Inflammatory macrophage treated with lipopolysaccharide for 1 hour (primary cell): ENCODE measurements at places on chromosomes 3 and 15.

GRCh38 chr3:104520228-104520655 lies 846.5 kb upstream of the ALCAM start:
- DNase-seq = no peak

- no peak for DNase-seq
Observed at GRCh38 chr15:58064980-58065444, 499 bp downstream of the ALDH1A2 start.

GRCh38 chr3:108088146-108088545 lies 2.7 kb downstream of the CD47 start:
- peak; percentile 36 for DNase-seq

- no peak for DNase-seq
Observed at GRCh38 chr3:178236555-178237277, 299.5 kb upstream of the KCNMB2 start.

- no peak for DNase-seq
Observed at GRCh38 chr15:40111888-40112287, 3.2 kb upstream of the BMF start.

GRCh38 chr3:124410471-124410870 lies 319.8 kb upstream of the UMPS start:
- no peak for DNase-seq

DNA sequence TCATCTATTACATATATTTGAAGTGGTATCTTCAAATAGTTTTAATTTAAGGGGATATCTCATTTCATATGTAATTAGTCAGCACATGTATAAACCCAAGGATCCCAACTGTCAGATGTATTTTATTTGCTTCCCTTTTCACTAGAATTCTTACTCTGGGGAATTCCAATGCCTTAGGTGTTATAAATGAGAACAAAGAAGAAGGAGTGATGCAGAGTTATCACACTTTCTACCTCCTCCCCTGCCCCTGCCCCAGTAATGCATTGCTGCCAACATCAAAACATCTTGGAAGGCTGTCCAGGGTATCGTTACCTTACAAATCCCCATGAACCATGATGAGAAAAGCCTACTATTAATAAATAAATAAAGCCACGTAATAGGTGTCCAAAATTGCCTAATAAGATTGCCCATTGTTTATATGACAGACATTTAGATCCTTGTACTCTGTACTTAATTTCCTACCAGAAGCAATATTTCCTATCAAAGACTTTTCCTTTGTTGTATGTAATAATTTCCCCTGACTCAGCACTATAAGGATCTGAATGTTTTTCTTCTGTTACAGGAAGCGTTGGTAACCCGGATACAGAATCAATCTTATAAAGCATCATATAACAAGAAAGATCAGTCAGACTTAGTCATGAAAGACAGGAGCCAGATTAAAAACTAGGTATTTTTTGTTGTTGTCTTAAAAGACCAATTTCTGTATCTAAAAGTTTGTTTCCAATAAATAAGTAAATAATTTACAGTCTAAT lies 38.8 kb downstream of the CBLB start:
- DNase-seq = no peak

DNA sequence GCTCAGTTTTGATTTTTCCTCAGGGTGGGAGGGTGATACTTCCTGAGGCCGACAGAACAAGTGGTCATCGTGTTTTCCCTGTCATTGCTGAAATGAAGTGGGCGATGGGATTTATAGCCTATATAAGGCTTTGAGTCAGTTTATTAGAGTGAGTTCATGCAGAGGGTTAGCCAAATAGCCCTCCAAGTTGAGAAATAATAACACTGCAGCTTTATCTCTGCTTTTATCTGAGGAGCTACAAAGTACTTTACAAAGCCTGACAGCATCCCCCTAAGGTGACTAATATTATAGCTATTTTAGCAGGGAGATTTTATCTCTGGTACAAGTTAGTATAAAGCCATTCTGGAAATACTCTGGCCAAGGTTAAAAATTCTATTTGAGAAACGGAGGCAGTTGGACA lies 389.6 kb downstream of the MFSD1 start:
- DNase-seq = no peak

DNA sequence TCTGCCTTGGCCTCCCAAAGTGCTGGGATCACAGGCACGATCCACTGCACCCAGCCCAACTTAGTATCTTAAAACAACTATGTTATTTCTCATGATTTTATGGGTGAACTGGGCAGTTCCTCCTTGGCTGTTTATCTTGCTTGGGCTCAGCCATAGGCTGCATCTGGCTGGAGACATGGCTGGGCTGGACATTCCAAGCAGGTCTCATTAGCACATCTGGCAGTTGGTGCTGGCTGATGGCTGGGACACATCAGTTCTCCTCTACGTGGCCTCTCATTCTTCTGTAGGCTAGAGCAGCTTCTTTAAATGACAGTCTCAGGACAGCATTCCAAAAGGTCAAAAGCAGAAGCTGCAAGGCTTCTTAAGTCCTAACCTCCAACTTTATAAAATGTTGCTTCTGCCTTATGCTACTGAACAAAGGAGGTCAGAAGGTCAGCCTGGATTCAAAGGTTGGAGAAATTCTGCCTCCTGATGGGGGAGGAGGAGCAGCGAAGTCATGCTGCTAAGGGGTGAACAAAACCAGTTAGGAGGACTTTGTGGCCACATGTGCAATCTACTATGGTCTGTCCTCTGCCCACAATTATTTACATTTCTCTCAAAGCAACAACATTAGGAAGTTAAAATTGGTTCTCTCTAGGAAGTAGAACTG lies 144.0 kb downstream of the AQP9 start:
- DNase-seq = peak; percentile 33

DNA sequence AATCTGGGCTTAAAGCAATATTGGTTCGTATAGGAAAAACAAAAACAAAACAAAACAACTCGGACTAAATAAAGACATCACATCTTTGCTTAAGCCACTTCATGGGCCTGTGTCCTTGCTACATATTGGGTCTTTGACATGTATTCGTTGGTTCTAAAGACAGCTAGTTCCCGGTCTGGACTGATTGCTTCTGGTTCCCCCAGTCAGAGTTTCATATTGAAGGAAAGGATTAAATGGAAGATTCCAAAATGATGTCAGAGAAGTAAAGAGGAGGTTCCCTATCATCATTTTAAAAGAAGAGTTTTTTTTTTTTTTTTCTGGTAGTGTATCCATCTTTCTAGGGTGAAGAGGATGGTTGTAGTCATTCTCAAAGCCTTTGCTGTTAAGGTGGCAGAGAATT lies 2.3 kb downstream of the OXSR1 start:
- DNase-seq = no peak

DNA sequence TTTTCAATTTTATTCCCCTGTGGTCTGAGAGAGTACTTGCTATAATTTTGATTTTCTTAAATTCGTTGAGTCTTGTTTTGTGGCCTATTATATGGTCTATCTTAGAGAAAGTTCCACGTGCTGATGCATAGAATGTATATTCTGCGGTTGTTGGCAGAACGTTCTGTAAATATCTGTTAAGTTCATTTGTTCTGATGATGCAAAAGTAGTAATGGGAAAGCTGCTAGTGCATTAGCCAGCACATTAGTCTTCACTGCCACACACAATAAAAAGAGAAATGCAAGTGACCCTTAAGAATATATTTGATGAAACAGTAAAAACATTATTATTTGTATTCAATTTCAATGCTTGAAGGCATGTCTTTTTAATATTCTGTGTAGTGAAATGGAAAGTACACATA lies 84.8 kb downstream of the GTPBP8 start:
- no peak for DNase-seq

GRCh38 chr3:53525765-53526703 lies 31.6 kb downstream of the CACNA1D start:
- no peak for DNase-seq

GRCh38 chr3:9473496-9474065 lies 76.2 kb downstream of the SETD5 start:
- no peak for DNase-seq

- no peak for DNase-seq
Observed at GRCh38 chr3:69781593-69781992, 42.3 kb downstream of the MITF start.

- DNase-seq = no peak
Observed at GRCh38 chr3:126883241-126883640, 99.7 kb upstream of the PLXNA1 start.

GRCh38 chr3:115699706-115700105 lies 76.4 kb downstream of the GAP43 start:
- DNase-seq = no peak

DNA sequence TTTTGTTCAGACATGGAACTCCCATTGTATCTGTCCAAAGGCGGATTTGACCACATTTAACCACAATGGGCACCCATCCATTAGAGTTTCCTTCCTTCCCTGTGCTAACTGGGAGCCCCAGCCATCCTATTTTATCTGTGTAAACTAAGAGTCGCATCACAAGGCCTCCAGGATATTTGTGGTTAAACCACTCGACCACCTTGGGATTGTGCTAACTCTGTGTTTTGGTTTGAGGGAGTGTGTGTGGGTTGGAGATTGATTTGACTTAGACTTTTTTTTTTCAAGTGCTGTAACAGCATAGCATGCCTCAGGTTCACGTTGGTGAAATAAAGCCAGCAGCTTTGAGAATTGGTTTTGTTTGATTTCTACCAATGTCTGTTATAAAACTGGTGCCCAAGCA lies 100.4 kb upstream of the TP63 start:
- no peak for DNase-seq

DNA sequence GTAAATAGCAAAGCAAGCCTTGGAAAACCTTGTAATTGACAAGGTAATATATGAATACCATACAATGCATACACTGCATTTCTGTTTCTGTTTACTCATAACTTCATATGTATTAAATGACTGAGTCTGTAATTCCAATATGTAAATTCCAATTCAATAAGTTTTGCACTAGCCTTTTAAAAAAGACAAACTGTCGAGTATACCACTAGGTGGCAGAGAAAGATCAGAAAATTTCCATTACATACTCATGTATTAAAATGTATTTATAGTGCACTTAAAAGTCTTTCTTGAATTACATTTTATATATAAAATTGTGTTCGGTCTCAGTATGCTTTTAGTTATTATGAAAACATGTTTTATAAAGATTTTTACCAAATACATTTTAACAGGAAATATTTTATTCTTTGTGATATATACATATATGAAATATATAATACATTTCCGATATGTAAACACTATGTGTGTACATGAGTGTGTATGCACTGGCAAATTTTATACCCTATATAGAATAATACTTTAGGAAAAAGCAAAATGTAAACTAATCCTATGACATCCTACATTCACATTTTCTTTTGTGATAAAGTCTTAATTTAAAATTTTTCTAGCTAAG lies 216.8 kb downstream of the VGLL3 start:
- peak; percentile 9 for DNase-seq

DNA sequence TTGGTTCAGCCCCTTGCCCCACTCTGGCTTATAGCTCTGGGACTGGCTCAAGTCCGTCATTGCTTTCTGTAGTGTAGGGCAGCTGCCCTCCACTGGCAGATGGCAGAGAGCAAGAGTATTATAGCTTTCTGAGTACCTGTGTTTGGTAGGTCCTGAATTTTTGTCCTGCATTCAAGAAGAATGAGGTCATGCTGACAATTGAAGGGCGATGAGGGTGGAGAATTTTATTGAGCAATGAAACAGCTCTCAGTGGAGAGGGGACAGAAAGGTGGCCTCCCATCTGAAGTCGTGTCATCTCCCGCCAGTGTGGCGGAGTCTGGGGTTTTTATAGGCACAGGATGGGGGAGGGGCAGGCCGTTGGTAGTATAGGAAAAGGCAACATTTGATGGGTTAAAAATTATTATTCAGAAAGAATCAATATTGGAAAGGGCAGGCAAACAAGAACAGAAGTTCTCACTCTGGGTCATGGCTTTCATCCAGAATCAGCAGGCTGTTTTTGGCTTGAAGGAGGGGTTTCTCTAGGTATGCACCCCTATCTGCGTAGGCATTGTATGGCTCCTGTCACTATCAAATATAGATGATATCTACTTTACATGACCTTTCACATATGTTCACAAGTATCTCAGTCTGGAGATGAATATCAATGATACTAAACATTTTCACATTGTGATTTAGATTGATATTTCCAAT lies 1239.7 kb upstream of the ALCAM start:
- no peak for DNase-seq

GRCh38 chr15:97761110-97761509 lies 199.4 kb upstream of the ARRDC4 start:
- no peak for DNase-seq

DNA sequence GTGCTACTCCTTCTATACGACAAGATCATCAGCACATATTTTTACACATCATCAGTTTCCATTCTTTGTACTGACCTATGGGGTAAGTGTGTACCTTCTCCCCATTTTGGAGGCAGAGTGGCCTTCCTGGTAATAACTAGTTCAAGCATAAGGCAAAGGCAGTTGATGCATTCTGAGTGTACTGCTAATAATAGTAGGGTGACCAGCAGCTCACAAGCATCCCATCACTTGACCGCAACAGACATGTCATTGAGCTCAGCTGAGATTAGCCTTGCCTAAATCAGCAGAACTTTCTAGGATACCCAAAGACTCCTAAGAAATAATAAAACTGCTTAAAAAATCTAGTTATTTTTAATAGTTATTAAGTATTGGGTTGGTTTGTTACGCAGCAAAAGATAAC lies 329.8 kb upstream of the FRG2C start:
- no peak for DNase-seq

GRCh38 chr3:29291260-29291981 lies 10.6 kb downstream of the RBMS3 start:
- no peak for DNase-seq

DNA sequence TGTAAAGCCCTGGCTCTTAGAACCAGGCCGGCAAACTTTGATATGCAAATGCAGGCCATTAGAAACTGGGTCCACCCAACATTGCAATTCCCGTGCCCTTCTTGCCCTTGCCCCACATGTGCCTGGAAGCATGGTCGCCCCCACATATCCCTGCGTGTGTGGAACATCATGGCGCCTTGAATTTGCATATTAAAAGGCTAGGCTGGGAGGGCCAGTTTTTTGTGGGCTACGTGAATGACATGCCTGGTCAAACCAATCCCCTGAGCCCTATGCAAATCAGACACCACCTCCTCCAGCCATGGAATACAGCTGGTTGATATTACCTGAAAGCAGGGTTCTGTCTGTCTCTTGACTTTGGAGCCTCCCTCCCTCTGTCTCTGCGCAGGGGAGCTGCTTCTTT lies 58.7 kb upstream of the ARHGEF26 start:
- DNase-seq = no peak

DNA sequence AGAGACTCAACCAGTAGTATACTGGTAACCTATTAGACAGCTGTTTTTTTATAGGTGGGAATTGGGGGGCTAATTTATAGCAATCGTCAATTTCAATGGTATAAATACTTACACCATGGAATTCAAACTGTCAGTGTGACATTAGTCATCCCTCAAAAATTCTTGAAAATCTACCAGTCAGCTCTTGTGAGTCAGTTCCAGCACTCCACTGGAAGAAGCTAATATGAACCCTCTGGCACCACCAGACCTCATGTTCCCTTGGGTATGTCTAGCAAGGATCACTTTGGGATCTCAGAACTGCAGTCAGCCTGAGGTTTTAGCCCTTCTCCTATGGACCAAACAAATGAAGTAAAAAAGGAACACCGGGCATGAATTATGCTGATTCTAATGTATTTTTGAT lies 11.8 kb upstream of the UACA start:
- DNase-seq = no peak

- peak; percentile 8 for DNase-seq
Observed at GRCh38 chr3:53503195-53503594, 8.8 kb downstream of the CACNA1D start.

- DNase-seq = no peak
Observed at GRCh38 chr15:48642795-48643194, 2.7 kb downstream of the FBN1 start.

GRCh38 chr3:184497804-184498203 lies 63.8 kb upstream of the EPHB3 start:
- peak; percentile 54 for DNase-seq

- DNase-seq = no peak
Observed at GRCh38 chr3:151367448-151367847, 17.1 kb downstream of the P2RY12 start.

- DNase-seq = no peak
Observed at GRCh38 chr3:151796105-151796680, 17.7 kb upstream of the AADAC start.
